Stimulated activated CD4-positive, alpha-beta T cell treated with anti-CD3 and anti-CD28 coated beads, TNF-alpha, amount 100 ng/mL, for 24 hours (primary cell): ENCODE measurements at places on chromosomes 6 and 20.

GRCh38 chr6:6811128-6812009, 222.8 kb downstream of the LY86 start:
- DNase-seq = no peak

GRCh38 chr6:79469376-79470246, 67.6 kb downstream of the LCA5 start:
- DNase-seq = no peak

GRCh38 chr20:49560646-49561045, 7.3 kb downstream of the PTGIS start:
- DNase-seq = no peak

GRCh38 chr20:25045343-25045712, 12.6 kb downstream of the ACSS1 start:
- DNase-seq = no peak

DNA sequence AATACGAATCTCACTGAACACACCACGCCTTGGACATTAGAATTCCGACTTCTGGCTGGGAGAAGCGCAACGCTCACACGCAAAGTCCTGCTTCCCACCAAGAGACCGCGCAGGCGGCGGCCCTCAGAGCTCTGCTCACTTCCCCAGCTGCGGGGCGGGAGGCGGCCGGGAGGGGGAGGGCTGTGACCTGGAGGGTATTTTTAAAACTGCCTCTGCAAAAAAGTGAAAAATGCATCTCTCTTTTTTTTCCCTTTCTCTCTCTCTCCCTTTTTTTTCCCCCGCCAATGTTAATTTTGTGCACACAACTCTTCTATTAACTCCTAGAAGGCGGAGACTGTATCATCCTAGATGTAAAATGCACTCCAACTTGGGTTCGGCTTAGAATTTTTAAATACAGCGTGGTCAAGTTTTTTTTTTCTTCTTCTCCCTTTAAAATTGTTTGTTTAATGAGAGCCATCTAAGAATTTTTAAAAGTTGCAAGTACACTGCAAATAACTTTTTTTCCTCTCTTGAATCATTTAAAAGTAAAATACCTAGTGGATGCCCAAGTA, 66.4 kb downstream of the STX11 start:
- DNase-seq = no peak

DNA sequence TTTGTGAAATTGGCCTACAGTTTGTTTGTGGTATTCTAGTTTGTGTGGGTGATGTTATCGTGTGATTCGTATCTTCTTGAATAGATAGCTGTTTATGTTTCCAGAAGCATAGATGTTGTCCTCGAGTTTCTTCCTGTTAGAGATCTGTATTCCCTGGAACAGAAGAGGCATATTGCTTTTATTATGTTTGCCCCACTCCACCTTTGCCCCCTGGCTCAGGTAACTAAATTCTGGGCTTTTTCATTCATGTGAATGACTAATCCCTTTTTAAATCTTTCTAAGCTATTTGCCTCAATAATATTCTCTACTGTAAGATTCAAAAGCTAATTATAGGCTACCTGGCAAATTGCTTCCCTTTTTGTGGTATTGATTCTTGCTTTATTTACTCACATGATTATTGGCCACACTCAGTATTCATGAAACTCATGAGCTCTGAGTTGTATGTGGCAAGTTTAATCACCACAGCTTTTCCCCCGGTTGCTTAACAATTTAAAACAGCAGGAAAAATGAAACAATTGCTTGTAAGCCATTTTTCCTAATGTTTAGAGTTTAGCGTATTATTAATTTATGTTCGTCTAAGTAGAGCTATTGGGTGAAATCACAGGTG, 12.6 kb downstream of the RNF217 start:
- no peak for DNase-seq

GRCh38 chr20:20668639-20669038, 43.8 kb downstream of the RALGAPA2 start:
- DNase-seq = no peak

DNA sequence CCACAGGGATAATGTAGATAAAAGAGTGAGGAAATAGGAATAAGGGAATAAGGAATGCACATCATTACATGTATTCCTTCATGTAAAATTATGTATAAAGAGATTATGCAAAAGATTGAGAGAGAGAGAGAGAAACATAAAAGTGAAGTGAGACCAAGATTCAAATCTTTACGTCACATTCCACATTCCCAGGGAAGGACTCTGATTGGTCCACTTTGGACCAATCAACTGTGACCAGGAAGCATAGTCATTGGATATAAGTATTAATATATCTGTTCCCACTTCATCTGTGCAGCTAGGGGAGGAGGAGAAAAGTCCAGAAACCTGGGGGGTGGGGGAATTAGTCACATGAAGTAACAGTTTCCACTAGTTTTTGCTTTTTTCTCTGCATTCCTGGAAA, 66.4 kb downstream of the SLC2A10 start:
- no peak for DNase-seq

DNA sequence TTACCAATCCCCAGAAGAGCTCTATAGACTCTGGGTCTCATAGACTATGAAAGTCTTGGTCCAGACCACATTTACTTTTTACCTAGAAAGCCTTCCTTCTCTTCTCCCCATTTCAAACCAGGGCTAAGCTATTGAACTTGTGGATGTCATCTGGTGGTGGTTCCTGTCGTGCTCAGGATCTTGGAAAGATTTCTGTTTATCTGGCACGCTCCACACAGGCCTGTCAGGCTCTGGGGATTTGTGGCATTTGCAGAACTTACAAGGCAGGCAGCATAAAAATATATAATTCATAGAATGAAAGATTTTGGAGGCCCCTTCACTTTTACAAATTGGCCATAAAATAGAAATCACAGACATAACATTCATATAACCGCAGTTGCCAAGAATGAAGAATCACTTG, 188.1 kb downstream of the UST start:
- no peak for DNase-seq

GRCh38 chr6:162940426-162940825, 212.7 kb downstream of the PACRG start:
- no peak for DNase-seq

- DNase-seq = no peak
These were observed 82.1 kb downstream of the PTPRA start for GRCh38 chr20:2955257-2955970.

DNA sequence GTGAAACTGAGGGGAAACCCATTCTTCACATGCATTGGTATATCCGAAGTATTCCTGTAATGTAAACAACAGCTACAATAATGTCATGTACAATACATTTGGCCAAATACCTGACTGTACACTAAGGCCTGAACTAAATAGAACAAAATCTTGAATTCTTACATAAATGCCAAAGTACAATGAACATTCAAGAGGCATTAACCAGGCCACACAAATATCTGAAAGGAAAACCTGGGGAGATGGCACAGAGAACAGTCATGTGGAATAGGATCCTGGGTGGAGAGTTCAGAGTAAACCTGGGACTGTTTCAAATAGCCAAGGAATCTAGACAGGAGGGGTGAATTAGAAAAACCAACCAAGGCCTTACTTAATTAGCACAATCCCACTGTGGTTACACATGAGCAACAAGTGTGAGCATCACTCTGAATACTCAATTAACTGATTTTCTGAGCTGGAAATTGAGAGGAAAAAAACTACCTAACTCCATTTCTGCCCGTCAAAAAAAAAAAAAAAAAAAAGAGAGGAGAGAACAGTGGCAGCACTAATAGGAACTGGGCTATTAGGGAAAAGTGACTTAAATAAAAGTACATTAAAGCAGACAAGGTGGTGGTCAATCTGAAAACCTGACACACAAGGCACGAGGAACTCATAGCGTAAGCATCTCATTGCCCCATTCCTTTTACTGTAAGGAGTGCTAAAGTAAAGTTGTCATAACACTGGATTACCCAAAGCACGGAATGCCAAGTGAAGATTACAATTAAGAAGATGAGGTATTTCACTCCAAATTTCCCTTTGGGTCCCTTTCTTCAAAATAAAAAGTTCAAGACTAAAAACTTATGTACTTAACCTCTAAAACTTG, 10.9 kb downstream of the SNX5 start:
- DNase-seq = no peak

GRCh38 chr6:5942591-5942990, 64.1 kb downstream of the NRN1 start:
- DNase-seq = no peak

- DNase-seq = no peak
These were observed 328.7 kb downstream of the UTRN start for GRCh38 chr6:144613859-144614258.

- no peak for DNase-seq
These were observed 335.0 kb upstream of the SYNCRIP start for GRCh38 chr6:85977661-85978060.

GRCh38 chr6:91141346-91141745, 554.5 kb upstream of the MAP3K7 start:
- DNase-seq = no peak

DNA sequence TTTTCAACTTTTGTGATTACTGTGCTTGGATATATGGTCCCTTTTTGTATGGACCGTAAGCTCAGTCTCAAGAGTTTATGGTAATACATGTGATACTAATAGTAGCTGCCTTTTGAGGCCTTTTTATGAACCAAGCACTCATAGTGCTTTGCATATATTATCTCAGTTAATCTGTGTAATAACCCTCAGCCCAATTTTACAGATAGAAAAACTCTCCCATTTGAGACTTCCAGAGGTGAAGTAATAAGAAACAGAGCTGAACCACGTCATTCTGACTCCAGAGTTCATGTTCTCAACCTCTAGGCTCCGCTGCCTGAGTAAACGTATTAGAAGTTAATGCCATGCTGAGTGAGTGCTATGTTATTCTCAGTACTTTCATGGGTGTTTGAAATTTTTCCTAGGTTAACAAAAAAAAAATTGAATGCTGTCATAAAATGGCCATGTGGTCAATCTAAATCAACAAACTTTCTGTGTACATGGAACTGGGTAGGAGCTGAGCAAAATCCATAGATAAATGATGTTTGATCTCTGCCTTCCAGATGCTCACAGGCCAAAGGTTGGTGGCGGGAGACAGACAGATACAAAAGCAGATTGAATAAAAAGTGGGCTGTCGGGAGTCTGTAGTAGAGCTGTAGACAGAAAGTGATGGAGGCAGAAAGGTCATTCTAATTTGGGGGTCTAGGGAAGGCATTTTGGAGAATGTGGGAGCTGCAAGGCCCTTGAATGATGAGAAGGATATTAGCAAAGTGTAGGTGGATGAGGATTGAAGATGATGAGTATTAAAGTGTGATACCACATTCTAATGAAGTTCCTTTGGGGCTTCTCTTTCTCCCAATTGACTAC, 22.6 kb upstream of the ELOVL2 start:
- DNase-seq = no peak

DNA sequence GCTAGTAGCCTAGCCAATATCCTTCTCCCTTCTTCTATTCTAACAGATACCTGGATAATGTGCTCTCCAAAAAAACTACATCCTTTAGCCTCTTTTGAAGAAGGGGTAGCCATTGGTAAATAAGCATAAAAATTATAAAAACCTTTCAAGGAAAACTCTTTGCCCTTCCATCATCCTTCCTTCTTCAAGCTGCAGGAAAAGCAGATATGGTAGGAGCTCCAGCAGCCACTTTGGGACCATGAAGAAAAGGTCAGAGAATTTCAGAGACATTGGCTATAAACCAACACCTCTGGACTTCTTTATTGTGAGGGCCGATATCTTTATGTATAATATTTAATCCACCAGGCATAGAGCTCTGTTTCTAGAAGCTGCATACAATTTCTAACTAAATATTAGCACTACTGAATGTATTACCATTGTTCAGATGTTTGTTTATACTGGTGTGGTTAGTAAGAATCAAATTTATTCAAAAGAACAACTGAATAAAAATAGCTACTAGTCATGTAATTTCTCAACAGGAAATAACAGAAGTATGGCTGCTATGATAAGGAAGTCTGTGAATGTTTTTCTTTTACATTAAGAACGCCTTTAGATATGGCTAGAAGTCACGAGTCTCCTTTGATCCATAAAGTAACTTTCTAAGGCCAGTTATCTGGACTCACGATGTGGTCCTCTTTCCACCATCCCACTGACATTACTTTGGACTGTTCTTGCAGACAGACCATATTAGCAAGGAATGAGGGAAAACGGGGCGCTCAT, 32.2 kb downstream of the MYLK4 start:
- DNase-seq = no peak

DNA sequence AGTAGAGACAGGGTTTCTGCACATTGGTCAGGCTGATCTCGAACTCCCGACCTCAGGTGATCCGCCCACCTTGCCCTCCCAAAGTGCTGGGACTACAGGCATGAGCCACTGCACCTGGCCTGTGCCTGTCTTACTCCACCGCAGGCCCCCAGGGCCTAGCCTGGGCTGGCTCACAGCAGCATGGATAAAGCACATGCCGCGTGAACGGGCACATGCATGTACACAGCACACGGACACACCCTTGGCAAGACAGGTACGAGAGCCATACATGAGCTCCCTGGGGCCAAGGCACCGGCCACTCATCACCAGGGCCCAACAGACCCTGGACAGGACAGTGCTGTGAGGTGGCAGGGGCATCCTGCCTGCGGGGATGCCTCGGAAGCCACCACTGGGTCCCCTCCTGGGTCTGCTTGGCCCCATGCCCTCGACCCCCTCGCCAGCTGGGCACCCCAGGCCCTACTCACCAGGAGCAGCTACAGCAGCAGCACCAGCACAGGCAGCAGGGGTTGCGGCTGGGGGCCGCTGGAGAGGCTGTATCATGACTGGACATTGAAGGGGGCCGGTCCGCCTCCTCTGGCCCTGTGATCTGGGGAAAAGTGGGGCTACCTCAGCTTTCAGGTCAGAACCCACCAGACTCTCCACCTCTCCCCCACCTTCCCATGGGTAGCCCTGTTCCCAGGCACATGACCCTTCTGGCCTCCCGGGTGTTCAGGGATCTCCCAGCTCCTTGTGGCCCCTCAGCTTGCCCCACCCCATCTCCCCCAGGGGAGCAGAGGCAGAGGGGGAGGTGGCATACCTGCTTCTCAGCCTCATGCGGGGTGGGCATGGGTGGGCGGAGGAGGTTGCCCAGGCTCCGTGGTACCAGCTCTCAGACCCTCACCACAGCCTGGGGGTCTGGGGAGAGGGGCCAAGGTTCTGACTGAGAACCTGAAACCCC, 3.0 kb downstream of the RGS19 start:
- DNase-seq = no peak

GRCh38 chr20:60586269-60587050, 628.2 kb downstream of the CDH26 start:
- no peak for DNase-seq
